ENCODE measurements at places on chromosomes 7 and 10.

DNA sequence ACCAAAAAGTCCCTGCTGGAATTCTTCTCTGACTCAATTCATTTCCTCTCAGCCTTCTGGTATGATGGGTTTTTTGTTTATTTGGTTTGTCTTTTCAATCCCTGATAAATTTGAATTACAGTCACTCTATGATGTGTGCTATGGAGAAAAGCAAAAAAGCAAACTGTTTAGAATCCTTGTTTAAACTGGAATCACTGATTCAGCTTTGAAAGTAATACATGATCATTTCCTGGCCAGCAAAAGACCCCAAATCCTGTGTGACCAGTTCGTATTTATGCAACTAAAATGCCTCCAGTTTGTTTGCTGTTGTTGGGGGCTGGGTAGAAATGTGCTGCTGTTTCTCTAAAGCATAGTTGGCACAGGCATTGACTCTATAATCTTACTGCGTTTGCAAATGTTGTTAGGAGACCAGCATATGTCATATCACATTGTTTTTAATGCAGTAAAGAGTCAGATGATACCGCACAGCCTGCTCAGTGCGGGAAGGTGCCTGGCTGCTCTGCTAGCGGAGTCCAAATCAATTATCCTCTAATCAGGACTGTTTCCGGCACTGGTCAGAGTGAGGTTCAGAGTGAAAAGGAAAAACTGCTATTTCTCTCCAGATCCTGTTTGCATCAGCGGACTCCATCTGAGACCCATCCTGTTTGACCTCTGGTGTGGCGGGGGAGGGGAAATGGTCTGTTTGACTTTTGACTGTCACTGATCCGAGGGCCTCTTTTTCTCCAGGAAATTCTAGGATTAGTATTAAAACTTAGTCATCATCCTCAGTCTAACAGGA is 40.6 kb upstream of the ADD3 start:
- no peak for DNase-seq

- no peak for DNase-seq
These were observed 8.2 kb downstream of the LOXL4 start for GRCh38 chr10:98259606-98260315.

DNA sequence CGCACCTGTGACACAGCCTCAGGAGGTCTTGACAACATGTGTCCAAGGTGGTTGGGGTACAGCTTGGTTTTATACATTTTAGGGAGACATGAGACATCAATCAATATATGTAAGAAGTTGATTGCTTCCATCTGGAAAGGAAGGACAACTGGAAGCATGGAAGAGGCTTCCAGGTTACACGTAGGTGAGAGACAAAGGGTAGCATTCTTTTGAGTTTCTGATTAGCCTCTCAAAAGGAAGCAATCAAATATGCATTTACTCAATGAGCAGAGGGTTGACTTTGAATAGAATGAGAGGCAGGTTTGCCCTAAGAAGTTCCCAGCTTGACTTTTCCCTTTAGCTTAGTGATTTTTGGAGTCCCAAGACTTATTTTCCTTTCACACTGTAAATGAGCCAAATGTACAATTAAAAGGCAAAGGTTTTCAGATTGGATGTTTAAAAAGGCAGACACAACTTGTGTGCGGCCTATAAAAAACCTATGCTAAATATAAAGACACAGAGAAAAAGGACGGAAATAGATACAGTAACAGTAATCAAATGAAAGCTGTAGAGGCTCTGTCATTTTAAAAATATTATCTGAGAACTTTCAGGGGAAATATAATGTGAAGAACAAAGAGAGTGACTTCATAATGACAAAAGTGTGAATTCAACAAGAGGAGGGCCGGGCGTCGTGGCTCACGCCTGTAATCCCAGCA is 65.7 kb upstream of the LANCL2 start:
- no peak for DNase-seq

DNA sequence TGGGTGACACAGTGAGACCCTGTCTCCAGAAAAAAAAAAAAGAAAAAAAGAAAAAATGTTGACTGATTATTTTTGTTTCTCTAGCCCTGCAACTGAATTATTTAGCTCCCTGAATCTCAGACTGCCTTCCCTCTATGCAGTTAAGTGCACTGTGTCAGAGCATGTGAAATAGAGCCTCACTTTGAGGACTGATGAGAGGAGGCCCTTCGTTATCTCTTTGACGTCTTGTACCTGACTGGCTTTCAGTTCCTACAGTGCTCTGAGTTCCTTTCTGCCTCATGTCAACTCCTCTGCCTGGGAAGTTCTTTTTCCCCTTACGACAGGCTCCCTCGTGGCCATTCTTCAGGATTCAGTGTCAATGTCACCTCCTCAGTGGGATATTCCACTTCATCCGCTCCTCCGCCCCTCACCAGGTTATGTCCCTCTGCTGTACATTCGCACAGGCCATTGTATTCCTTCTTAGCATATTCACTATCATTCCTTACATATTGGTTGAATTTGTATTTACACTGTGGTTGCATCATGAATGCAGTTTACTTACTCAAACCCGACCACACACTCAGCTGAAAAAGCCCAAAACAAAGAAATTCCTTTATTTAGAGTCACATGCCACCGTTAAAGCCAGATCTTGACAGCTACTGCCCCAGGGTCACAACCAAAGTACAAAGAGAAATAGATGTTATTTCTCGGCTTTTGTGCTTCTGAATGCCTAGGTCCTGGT is 18.1 kb upstream of the CAMK2G start:
- DNase-seq: no peak

- no peak for DNase-seq
These were observed 11.3 kb downstream of the DMBT1 start for GRCh38 chr10:122571892-122572291.

DNA sequence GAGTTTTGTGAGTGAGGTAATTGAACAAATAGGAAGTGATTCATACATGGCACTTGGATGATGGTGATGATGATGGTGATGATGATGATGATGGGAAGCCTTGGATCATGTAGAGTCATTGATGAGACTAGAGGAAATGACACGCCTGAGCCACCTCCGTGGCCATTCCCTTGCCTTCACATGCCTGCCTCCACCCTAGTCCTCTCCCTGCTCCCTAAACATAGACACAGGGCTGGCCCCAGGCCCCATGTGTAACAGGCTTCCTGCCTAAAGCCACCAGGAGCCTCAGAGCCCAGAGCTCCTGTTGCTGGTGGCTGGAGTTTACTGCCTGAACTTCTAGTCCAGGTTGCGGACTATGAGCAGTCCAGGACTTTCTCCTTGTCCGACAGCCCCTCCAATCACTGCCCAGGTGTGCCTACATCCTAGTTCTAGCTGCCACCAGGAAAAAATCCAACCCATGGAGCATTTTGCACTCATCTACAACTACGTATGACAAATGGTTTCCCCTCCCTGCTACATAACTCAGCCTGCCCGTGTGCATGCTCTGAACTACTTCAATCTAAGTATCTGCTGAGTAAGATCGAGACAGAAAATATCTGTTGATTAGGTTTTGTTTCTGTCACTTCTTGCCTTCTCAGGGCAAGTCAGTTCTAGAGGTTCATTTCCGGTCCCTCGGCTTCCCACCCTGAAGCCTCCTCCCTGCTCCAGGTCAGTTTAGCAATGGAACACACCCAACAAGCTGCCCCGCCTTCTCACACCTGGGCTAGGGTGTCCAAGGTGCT is 35.5 kb upstream of the KDM7A start:
- no peak for DNase-seq

DNA sequence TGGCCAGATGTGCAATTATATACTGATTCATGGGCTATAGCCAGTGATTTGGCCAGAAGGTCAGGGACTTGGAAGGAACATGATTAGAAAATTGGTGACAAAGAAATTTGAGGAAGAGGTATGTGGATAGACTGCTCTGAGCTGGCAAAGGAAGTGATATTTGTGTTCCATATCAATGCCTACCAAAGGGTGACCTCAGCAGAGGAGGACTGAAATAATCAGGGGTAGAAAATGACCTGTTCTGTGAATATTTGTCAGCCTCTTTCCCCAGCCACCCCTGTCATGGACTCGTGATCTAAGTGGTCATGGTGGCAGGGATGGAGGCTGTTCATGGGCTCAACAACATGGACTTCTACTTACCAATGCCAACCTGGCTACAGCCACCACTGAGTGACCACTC is 47.0 kb downstream of the PTPRE start:
- no peak for DNase-seq

- no peak for DNase-seq
These were observed 522.6 kb downstream of the DNAJB9 start for GRCh38 chr7:109092268-109092667.

GRCh38 chr7:26372249-26372648 is 80.6 kb downstream of the SNX10 start:
- no peak for DNase-seq

DNA sequence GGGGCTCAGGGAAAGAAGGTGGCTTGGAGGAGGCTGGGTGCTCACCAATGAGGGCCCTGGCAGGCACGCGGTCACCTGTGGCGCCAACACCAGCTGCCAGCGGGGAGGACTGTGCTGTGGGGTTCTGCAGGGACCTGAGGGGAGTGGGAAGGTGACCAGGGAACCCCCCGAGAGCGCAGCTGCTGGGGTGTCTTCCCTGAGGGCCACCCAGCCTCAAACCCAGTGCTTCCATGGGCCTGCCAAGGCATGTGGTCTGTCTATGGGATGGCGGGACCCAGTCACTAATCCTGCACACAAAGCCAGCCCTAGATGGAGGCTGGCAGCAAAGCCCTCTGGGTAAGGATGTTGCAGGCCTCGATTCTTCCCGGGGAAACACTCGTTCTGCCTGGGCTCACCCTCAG is 117.1 kb downstream of the EBF3 start:
- DNase-seq: no peak

DNA sequence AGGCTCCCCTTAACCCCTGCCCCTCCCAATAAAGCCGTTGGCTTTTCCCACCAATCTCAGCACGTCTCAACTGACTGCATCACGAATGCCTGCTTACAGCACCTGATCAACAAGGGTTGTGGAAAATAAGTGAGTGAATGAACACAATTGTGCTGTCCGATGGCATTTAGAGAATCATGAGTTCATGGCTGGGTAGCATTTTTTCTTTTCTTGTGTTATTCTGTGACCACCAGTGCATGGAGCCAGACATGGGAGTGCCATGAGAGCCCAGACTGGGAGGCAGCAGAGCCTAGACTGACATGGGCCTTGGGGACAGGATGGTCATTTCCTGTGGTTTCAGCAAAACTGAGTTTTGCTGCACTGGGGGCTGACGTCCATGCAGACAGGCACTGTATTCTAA is 254.1 kb upstream of the IGFBP3 start:
- no peak for DNase-seq

- DNase-seq: no peak
These were observed 16.7 kb upstream of the ABCC2 start for GRCh38 chr10:99765672-99766301.

DNA sequence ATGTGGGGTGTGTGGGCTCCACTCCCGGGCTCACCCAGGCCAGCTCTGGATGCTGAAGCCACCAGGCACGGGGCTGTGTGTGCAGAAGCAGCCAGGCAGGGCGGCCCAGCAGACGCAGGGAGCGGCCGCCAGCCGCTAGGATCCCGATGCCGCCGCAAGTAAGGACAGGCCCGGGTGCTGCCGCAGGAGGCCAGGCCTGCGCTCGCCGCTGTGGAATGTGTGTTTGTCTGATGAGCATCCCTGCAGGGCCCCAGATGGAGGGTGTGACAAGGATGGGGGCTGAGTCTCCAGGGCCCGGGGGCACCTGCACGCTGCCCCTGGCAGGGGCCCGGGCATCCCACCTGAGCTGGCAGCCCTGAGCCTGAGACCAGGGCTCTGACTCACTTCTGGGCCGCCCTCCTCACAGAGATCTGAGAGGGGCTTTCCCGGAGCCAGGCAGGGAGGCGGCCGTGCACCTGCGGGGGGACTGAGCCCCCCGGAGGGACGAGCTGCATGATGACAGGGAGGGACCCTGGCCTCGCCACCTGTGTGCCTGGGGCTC is 101.5 kb downstream of the FOXL3 start:
- no peak for DNase-seq

- no peak for DNase-seq
These were observed 18.2 kb downstream of the HNRNPF start for GRCh38 chr10:43390759-43391158.

GRCh38 chr7:26667514-26668133 is 196.8 kb downstream of the SKAP2 start:
- peak; percentile 95 for DNase-seq

GRCh38 chr7:119748251-119748860 is 524.6 kb upstream of the KCND2 start:
- no peak for DNase-seq

DNA sequence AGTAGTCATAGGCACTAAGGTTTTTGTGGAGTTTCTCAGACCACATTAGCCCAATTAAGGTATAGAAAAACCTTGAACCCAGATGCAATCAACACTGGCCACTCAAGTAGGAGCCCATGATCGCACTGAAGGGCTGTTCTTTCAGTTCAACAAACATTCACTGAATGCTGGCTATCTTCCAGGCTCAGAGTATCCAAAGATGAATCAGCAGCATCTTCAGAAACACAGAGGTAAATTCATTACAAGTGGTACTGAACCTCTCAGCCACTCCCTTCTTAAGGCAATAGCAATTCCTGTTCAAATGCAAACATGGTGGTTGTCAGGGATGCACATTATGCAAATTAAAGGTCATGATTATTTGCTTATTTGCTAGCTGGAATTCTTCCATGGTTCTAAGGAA is 17.1 kb downstream of the KCNK18 start:
- no peak for DNase-seq

DNA sequence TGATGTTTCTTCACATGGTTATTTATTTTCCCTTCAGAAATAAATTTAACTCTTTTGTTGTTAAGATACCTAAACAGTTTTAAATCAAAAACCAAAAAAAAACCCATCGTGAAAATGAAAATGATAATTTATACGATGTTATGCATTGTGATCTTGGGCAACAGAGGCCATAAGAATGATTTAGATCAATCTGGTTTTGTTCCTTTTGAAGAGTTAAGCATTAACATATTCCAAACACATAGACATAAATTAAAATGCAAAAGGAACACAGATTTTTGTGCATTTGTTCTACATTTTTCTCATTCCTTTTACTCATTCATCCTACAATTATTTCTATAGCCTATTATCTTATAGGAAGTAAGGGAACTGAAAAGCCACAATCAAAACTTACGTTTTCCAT is 226.1 kb upstream of the SEMA3D start:
- no peak for DNase-seq

- peak; percentile 80 for DNase-seq
These were observed 7.3 kb downstream of the SKIDA1 start for GRCh38 chr10:21518149-21518640.

- no peak for DNase-seq
These were observed 13.2 kb downstream of the RASGEF1A start for GRCh38 chr10:43253461-43254198.

Measured in NCI-H1436 (cell line).